Cerebellar nuclear complex (tissue), 1 donor: ENCODE measurements at places on chromosomes 1 and 21.

- no peak for DNase-seq
These were observed 207.4 kb downstream of the GABPA start for GRCh38 chr21:25942135-25942534.

DNA sequence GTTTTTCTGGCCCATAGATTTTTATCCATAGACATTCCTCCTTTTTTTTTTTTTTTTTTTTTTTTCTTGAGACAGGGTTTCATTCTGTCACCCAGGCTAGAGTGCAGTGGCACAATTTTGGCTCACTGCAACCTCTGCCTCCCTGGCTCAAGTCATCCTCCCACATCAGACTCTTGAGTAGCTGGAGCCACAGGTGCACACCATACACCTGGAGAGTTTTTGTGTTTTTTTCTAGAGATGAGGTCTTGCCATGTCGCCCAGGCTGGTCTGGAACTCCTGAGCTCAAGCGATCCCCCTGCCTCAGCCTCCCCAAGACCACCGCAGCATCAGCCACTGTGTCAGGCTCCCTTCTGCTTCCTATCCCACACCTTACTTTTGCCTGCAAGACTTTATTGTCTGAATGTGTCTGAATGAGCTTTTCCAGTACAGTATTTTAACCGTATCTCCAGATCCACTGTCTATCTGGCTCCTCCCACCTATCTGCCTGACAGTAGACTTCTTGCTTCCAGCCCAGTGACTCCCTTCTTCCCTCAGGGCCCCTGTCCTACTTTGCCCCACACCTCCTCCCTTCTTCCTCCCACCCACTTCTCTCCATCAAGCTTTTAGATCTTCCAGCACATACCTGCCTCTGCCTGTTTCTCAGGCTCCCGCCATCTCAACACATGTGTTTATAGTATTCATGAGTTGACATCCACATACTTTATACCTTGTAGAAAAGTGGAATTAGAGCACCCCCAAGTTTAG, 6.1 kb downstream of the C1orf21 start:
- no peak for DNase-seq

GRCh38 chr1:245197121-245197520, 42.3 kb downstream of the KIF26B start:
- no peak for DNase-seq

- DNase-seq, result no peak
These were observed 197.9 kb downstream of the NCAM2 start for GRCh38 chr21:21196087-21196486.

GRCh38 chr21:46347203-46347550, 23.2 kb downstream of the PCNT start:
- DNase-seq, result no peak

DNA sequence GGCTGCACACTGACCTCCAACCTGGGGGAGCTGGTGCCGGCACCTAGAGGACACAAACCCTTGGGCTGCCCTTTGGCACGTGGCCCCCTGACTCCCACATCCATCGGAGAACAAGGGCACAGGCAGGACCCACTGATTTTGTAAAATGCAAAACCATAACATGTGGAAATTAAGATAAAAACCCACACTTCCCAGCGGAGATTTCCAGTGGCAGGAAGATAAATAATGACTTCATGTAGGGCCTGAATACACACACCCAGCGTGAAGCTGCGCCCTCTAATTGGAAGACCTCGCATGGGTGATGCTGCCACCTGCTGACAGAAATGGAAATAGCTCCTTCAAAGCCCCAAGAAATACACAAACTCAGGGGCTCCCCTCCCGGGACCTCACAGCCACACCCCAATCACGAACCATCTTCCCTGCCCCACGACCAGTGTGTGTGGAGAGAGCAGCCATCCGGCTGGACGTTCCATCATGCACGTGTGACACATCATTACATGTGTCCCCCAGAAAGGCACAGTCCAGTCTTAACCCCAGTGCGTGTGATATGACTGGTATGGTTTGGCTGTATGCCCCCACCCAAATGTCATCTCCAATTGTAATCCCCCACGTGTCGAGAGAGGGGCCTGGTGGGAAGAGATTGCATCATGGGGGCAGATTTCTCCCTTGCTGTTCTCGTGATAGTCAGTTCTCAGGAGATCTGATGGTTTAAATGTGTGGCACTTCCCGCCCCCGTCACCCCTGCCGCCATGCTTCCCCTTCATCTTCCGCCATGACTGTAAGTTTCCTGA, 5.7 kb upstream of the TPRG1L start:
- peak; percentile 27 for DNase-seq

DNA sequence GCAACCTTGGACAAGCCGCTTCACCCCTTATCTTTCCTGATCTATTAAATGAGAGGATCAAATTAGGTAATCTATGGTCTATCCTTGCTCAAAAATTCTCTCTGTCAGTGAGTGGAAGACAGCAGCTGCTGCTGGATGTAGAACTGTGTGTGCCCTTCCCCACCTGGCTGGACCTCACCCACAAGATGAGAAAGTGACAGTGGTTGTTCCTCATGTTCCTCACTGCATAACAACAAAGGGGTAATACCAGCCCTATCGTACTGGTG, 16.9 kb downstream of the SSR2 start:
- no peak for DNase-seq

GRCh38 chr1:88800382-88801051, 90.8 kb downstream of the GTF2B start:
- no peak for DNase-seq

- peak; percentile 85 for DNase-seq
These were observed 38.4 kb downstream of the SPEN start for GRCh38 chr1:15885701-15886610.

DNA sequence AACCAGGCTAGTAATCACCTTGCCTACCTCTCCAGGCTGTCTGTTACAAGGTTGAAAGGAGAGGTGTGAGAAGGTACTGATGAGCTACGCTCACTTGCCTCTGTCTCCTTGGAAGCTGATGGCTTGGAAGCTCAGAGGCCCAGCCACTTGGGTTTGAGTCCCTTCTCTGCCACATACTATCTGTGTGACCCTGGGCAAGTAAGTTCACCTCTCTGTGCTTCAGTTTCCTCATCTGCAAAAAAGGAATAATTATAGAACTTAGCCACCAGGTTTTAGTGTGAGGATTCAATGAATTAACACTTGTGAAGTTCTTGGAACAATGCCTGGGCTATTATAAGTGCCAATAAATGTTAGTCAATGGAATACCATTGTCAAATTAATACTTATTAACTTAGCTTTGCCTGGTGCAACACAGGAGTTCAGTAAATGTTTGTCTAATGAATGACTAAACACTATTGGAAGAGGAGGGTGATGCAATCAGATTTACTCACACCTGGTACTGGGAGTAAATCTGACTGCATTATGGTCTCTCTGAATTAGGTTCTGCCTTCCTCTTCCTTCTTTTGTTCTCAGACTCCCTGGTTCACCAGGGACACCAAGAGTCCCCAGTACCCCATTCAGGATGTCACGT, 55.5 kb downstream of the TRABD2B start:
- DNase-seq, result no peak

DNA sequence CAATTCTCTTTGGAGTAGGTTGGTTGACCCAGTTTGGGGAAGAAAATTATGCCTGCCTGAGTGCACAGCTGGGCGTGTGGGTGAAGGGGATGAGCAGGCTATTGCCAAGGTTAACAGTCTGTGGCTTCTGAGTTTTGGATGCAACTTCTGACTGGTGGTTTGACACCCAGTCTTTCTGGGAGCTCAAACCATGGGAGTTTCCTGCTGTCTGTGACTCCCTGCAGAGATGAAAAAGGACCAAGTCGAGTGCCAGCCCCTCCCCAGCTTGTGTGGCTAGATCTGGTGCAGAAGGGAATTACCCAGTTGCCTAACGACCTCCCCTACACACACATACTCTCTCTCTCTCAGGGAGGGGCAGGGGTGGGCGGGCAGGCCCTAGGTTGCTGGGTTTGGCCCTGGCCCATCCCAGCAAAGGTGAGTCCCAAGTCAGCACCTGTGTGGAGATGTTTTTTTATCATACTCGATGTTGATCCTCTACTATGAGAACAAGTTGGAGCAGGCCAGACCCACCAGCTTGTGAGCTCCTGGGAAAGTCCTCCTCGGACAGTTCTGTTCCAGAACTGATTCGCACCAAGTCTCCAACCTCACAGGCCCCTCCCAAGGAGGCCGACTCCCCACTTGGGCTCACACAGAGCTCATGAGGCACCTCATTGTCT, 28.2 kb downstream of the PKP1 start:
- no peak for DNase-seq

DNA sequence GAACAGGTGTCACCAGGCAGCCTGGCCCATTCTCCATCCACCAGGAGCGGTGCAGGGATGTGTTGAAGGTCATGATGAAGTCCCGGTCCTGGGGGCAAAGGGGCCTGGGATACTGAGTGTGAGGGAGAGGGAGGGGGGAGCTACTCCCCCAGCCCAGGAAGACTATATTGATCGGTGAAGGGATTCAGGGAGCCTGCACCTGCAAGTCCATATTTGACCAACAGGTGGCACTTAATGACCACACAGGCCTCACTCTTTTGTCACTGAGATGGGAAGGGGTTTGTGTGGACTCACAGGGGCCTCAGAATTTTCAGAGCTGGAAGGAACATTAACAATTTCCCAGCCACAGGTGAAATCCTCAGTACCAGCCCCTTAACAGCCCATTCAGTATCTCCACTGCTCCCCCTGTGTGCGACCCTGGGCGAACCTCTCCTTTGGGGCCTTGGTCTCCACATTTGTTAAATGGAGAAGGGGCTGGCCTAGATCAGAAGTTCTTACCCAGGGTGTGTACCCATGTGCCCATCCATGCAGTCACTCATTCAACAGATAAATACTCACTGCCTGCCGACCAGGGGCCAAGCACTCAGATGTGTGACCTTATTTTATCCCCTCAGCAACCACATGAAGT, 55.6 kb downstream of the NKAIN1 start:
- no peak for DNase-seq

DNA sequence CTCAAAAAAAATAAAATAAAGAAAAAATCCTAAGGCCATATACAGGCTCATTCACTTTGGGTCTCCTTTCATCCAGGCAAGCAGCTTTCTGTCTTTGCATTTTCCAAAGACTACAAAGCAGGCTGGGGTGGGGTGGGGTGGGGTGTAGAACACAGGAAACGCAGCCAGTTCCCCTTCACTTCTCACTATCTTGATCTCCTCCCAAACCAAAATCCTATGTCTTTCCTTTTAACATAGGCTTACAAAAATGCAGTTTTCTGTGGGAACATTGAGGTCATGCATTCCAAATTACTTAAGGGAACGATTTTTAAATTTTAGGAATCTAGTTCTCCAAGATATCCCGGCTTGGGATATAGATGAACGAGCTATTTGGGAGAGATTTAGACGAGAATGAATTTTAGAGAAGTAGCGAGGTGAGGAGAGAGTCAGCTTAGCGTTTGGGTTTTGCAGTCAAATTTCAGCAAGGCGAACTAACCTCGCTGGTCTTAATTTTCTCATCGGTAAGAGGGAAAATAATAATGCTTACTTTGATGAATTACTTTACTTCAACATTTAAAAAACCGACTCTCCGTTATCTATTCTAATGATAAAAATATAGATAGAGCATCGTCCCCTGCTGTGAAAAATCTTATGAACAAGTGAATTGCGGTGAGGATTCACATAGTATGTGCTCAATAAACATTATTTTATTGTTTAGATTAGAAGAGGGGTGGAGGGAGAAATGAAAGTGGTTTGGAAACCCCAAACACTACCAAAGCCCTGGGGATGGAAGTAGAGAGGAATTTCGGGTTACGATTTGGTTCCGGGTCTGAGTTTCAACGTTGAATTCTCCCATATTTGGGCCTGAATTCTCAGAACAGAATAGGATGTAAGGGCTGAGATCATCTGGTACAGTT, 735 bp upstream of the STX12 start:
- DNase-seq, result no peak

DNA sequence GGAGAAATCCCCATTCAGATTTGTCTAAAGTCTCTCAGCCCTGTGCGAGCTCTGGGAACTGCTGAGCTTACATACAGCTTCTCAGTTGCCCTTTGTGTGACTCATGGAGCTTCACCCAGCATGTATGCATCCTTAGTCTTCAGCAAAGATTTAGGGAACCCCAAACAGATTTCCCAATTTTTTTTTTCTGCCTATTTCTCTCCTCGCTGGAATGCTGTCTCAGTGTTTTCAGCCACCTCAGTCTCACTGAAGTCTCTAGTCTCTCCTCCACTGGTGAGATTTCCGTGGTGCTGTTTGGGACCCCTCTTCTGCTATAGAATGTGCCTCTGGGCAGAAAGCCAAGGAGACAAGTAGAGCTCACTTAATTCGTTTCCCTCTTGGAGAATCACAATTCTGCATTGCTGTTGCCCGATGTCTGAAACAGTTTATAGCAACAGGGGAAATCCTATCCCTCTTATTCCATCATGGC, 28.1 kb upstream of the TXLNA start:
- DNase-seq, result no peak

- no peak for DNase-seq
These were observed 428.2 kb downstream of the MRPL39 start for GRCh38 chr21:25179116-25179515.

DNA sequence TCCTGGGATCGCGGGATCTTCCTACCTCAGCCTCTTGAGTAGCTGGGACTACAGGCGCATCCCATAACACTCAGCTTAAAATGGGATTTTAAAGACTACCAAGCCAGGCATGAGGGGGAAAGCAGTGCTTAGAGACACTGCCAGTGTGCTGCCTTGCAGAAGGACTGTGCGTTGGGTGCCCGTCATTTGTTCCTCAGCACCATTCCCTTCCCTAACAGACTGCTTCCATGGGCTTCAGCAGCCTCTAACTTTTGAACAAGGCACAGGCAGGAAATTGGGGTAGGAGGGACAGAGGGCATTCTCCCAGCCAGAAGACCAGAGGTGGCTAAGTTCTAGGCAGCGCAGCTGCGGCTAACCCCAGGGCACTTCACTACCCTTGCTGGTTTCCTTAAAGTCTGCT, 73.9 kb upstream of the USP24 start:
- no peak for DNase-seq

DNA sequence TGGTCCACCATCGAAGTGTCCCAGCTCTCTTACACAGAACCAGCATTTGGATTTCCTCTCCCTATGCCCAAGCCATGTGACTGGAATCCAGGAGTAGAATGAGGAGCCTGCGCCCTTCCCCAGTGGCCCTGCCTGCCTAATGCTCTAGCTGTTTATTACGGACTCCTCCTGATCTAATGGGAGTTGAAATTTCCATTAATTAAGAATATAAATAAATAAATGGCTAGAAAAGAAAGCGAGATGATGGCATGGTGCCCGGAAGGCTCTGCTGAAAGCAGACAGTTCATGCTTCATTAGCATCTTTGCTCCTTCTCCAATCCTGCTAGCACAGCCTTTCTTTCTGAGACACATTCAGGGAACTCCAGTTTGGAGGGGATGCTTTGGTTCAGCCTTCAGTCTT, 216.2 kb downstream of the SEC16B start:
- no peak for DNase-seq

DNA sequence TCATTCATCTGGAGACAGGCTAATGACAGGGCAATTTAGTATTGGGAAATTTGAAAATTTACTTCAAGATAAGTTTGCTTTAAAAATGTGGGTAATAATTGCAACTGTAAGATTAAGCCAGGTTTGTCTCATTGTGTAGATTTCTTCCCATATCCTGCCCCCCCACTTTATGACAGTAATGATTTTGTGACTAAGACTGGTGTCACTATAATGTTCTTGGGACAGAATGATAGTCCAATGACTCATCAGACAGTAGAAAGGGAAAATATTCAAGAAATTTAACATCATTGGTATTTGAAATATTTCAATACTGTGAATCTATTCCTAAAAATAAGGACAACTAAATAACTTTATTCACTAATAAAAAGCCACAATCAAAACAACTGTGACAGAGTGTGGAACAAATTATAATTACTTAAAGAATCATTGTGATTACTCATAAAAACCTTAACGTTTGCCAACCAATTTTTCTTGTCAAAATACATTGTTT, 36.7 kb downstream of the FH start:
- no peak for DNase-seq
